RPMI8226 (cell line): ENCODE measurements at places on chromosomes 4 and X.

DNA sequence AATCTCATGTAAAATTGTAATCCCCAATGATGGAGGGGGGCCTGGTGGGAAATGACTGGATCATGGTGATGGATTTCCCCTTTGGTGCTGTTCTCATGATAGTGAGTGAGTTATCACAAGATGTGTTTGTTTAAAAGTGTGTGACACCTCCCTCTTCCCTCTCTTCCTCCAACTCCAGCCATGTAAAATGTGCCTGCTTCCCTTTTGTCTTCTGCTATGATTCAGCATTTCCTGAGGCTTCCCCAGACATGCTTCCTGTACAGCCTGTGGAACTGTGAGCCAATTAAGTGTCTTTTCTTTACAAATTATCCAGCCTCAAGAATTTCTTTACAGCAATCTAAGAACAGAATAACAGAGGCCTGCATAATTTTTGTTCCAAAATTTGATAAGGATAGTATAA is 85.2 kb downstream of the ANAPC10 start:
- no peak for DNase-seq

DNA sequence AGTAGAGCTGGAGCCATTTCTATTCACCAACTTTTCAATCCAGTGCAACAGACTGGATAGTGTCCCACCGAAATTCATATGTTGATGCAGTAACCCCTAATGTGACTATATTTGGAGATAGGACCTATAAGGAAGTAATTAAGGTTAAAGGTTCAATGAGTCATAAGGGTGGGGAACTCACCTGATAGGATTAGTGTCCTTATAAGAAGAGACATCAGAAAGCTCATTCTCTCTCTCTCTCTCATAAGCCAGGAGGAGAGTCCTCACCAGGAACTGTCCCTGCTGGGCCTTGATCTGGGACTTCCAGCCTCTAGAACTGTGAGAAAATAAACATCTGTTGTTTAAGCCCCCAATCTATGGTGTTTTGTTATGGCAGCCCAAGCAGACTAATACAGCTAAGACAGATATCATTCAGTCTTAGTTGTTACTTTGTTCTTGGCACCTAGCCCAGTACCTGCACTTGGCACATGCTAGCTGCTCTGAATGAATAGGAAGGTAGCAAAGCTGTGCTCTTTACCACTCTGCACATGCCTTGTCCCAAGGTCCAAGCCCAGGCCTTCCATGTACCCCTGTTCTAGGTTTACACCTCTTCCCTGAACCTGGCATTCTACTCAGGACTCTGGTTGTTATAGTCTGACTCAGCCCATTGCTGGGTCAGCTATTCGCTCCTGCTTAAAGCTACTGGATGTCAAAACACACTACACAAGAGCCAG is 19.2 kb upstream of the BRS3 start:
- peak; percentile 12 for DNase-seq

GRCh38 chr4:150562751-150563150 is 19.2 kb upstream of the MAB21L2 start:
- no peak for DNase-seq

GRCh38 chr4:102103368-102103767 is 241.9 kb downstream of the SLC39A8 start:
- DNase-seq = no peak

- no peak for DNase-seq
These were observed 13.9 kb downstream of the FOXP3 start for GRCh38 chrX:49250578-49250977.

GRCh38 chrX:71859637-71860036 is 51.0 kb upstream of the NHSL2 start:
- DNase-seq = peak; percentile 48

DNA sequence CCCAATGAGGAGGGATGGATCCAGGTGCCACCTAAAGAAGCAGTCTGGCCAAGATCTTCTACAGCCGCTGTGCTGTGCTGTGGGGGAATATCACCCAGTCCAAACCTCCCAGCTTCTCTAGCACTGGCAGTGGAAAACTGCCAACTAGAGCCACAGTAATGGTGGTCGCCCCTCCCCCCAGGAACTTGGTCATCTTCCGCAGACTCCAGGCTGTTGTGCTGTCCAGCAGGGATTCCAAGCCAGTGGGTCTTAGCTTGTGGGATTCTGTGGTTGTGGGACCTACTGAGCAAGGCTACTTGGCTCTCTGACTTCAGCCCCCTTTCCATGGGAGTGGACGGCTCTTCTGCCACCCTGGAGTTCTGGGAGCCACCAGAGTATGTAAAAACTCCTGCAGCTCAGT is 18.2 kb downstream of the GPRASP1 start:
- DNase-seq = no peak

GRCh38 chr4:117001077-117001476 is 84.3 kb downstream of the TRAM1L1 start:
- DNase-seq = no peak

GRCh38 chr4:54386042-54386669 is 157.1 kb downstream of the PDGFRA start:
- no peak for DNase-seq

- DNase-seq = no peak
These were observed 17.7 kb downstream of the ACSL1 start for GRCh38 chr4:184807797-184808712.

GRCh38 chrX:148269513-148269912 is 230.9 kb upstream of the AFF2 start:
- DNase-seq = no peak

DNA sequence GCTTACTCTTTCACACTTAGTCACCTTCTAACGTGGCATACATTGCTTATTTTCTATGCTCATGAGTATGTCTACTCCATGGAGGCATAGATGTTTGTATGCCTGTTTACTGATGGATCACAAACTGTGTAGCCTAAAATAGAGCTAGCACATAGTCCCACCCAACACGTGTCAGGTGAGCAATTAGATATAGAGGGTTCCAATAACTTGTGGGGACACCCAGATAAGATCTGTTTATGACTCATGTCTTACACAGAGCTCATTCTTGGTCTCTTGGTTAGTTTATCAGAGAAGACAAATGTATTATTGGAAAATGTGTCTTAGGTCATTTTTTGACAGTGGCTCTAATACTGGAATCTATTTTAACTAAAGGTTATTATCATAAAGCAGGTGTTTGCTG is 6.8 kb downstream of the ZFP42 start:
- DNase-seq = no peak

DNA sequence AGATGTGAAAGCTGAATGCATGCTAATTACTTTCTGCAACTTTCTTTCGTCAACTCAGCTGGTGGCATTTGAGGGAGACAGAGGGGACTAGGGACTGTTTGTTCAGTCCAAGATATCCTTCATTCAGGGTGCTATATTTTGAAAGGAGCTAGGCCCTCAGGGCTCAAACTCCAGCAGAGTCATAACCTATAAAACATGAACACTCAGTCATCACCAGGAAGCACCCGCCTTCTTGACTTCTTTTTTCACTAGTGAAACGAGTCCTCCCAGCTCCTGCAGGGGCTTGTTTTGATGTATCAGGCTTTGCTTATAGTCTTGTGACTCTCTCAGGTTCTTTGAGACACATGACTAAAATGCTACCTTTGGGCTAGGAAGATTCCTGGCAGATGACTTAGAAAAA is 230.6 kb downstream of the PCDH7 start:
- DNase-seq = no peak

DNA sequence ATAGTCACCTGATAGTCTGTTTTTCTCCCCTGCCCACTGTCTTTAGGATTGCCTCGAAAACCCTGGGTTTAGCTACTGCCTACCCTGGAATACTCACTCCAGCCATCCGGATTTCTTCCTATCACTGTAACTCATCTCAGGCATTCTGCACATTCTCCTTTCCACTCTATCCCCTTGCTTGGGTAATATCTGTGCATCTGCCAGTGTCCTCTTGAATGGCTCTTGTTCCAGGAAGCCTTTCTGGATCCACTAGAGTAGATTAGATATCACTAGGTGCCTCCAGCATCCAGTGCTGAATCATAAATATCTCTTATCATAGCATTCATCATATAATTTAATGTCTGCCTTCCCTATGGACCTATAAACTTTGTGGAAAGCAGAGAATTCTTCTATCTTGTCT is 17.1 kb upstream of the GALNT7 start:
- DNase-seq = no peak

GRCh38 chr4:155405059-155405458 is 28.3 kb upstream of the MAP9 start:
- no peak for DNase-seq

DNA sequence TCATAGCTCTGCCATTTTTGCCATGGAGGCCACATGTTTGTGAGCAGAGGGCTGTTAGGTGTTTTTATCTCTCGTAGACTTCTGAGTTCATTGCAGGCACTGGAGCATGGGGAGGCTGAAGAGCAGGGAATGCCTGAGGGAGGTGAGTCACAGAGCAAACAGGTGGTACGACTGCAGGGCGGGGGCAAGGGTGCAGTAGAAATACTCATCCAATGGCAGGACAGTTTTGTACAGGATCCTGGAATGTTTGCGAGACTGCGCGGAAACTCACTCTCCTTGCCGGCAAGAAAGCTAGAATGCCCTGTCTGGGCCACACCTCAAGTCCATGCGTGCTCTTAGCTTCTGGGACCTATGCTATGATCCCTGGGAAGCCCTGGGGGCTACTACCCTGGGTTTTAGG is 20.0 kb upstream of the VCX2 start:
- no peak for DNase-seq

- DNase-seq = peak; percentile 6
These were observed 53.2 kb downstream of the SPRY1 start for GRCh38 chr4:123449780-123450179.

DNA sequence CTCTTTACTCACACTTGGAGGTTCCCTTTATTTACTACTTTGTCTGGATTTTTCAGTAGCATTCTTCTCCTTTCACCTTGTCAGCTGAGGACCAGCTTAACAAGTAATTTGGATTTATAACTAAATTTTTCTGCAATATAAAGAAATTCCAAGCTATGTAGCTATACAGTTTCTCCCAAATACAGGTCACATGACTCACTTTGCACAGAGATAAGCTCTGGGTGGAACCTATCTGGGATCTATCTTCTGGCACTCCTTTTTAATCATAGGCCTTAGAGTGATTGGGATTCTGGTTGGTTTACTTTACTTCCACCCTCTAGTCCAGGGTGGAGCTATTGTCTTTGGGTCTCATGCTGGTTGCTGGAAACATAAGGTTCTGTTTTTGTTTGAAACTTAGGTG is 34.9 kb upstream of the STK26 start:
- DNase-seq = no peak

DNA sequence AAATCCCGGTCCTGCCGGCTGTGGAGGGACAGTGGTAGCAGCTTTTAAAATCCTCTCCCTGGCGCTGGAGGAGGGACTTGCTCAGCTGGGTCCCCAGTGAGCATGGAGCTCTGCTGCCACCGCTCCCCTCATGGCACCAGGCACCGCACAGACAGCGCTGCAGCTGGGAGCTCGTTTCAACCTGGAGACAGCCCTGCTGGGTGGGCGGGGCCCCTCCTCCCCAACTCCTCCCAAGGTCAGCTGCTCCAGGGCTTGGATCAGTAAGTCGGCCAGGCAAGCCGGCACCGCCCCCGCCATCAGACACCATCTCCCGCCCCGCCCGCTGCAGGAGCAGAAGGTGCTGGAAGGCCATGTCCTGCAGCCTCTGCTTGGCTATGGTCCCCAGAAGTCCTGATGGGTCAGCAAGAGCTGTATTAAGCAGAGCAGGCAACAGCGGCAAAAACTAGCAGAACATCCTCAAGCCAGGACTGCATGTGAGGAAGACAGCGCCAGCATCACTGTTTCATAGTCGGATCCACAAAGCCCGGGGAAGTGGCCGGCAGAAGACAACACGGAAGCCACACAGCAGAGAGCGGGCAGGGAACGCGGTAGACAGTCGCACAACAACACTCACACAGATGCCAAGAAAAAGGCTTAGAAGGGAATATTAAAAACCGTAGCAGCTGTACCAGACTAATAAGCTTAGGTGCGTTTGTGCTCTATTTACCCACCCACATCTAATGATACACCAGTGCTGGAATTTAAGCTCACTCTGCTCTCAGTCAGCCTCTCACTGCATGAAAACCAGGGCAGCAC is 16.2 kb downstream of the ZFYVE28 start:
- no peak for DNase-seq

GRCh38 chr4:25174674-25175073 is 14.4 kb upstream of the SEPSECS start:
- no peak for DNase-seq

DNA sequence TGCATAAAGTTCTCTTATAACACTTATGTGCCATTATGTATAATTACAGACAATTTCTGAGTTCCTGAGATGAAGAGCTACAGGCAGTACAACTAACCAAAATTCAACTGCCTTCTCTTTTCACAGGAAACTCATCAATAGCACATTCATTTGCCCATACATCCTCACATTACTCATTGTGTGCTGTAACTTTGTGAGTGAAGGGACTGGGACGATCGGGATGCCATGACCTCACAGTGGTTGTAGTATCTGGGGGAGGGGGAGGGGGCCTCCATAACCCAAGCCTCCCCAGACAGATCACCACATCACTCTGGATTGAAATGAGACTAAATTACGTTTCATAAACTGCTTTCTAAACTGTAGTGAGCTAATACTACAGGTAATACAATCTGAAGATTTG is 60.7 kb downstream of the ABCG2 start:
- no peak for DNase-seq

GRCh38 chrX:94515009-94515408 is 841.0 kb downstream of the FAM133A start:
- no peak for DNase-seq

GRCh38 chr4:17447056-17447455 is 64.8 kb downstream of the QDPR start:
- no peak for DNase-seq

DNA sequence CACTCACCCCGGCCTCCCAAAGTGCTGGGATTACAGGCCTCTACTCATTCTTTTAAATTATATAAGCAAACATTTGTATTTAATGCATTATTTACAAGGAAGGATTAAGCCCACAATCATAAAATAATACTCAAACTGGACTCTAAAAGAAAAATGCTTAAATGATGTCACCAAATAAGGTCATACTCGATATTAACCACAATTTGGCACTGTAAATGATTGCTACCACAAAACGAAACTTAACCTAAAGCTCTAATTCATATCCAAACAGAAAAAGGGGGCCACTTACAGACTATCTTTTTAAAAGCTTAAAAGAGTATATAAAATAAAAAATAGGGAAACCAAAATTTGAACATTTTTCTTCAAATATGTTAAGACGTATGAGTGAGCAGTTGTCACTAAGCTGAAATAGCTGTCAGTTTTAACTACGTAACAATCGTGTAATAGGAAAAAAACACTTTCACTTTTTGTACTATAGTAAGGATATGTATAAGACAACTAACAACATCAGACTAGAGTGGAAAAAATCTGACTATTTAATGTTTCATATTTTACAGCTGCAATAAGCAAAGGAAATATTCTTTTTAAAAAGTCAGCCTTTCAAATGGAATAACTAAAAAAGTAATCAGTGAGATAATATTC is 108.2 kb upstream of the GPR34 start:
- no peak for DNase-seq
